ENCODE measurements at places on chromosomes 11 and 22.

GRCh38 chr11:101706541-101706940, 122.7 kb upstream of the TRPC6 start:
- DNase-seq = no peak

- DNase-seq = no peak
Measured at GRCh38 chr11:2134022-2135010, 4.9 kb downstream of the IGF2 start.

DNA sequence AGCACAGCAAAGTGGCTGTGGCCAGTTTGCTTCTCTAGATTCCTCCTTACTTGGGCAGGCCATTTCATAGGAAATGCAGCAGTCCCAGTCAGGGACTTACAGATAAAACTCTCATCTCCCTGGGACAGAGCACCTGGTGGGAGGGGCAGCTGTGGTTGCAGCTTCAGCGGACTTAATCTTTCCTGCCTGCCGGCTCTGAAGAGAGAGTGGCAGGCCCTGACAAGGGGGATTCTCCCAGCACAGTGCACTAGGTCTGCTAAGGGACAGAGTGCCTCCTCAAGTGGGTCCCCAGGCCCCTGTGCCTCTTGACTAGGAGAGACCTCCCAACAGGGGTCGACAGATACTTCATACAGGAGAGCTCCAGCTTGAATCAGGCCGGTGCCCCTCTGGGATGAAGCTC, 1649.1 kb downstream of the LRRC4C start:
- DNase-seq = no peak

- no peak for DNase-seq
Measured at GRCh38 chr11:105268404-105269062, 129.0 kb upstream of the CARD18 start.

- no peak for DNase-seq
Measured at GRCh38 chr22:43457002-43457401, 45.2 kb downstream of the MPPED1 start.

DNA sequence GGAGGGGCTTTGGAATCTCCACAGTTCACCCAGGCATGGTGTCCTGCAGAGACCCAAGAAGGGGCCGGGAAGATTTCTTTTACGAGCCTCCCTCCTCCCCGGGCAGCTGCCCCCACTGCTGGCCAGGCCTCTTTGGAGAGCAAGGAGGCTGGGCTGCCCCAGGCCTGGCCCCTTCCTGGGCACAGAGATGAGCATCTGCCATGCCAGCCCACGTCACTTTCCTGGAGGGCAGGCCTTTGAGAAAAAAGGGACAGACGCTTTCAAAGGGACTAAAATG, 60.5 kb upstream of the FGF3 start:
- no peak for DNase-seq

DNA sequence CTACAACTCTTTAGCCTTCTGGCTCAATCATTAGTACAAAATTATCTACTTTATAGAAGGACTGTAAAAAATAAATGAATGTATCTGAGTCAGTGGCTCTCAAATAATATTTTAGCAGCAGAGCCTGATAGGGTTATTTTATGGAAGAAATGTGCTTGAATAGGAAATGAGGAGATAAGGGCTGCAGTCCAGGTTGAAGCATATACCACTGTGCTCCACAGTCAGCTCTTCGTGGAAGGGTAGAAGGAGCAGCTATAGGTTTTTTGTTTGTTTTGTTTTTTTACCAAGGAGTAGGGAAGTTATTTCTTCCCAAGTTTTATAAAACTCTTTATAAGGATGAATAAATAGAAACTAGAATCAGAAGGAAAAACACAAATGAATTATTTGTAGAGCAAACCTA, 242.0 kb downstream of the DLG2 start:
- DNase-seq = no peak

DNA sequence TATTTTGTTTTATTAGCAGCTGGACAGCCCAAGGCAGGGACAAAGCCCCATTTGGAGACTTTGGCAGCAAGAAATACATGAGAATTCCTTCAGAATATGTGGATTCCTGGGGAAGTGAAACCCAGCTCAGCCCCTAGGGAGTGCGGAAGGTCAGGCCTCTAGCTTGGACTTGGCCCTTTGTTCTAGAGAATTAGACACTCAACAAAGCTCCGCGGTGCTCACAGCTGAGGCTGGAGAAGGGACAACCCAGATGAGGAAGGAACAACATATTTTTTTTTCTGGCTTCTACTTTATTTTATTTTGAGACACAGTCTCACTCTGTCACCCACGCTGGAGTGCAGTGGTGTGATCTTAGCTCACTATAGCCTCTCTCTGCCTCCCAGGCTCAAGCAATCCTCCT, 44.7 kb upstream of the SEPTIN5 start:
- no peak for DNase-seq

GRCh38 chr11:126718276-126718675, 282.3 kb downstream of the KIRREL3 start:
- DNase-seq = peak; percentile 25

- DNase-seq = peak; percentile 20
Measured at GRCh38 chr11:65505466-65506289, 6.8 kb downstream of the MALAT1 start.

DNA sequence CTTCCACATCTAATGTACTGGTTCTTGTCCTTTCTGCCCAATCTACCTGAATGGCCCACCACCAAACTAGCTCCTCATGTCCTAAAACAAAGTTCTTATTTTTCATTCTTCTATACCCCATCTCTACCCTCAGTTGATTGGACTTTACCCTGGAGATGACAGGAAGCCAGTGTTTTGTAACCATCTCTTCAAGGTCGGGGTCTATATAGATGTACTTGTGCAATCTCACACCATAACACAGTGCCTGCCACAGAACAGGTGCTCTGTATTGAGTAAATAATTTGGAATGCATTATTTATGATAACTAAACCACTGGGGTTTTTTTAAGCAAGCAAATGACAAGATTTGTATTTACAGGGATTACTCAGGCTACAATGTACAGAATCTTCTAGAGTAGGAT, 76.7 kb upstream of the FAM181B start:
- DNase-seq = no peak

GRCh38 chr11:15119352-15119751, 4.6 kb downstream of the INSC start:
- DNase-seq = no peak

GRCh38 chr11:117437791-117438130, 110.1 kb downstream of the CEP164 start:
- no peak for DNase-seq

DNA sequence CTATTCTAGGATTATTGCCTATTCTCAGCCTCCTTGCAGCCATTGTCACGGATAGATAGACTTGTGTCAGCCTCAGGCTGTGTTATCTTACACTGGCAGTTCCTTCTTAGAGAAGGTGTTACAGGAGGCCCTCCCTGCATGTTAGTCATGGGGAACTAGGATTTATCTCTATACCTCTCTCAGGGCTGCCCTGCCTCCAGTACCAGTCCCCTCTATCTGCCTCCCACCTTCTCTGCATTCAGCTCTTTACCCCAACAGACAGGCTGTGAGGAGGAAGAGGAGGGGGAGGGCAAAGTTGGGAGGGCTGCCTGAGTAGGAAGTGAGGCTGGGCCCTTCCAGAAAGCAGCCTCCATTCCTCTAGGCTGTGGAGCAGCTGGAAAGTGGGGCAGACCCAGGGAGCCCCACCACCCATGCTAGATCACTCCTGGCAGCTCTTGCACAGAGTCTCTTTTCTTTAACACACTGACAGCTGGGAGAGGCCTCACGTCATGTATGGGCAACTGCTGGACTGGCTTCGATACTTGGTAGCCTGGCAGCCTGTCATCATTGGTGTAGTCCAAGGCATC, 2.9 kb upstream of the IL18BP start:
- DNase-seq = no peak

GRCh38 chr11:15918212-15918611, 438.1 kb downstream of the SOX6 start:
- no peak for DNase-seq

GRCh38 chr11:86940122-86940777, 14.9 kb downstream of the FZD4 start:
- DNase-seq = no peak

GRCh38 chr22:31613286-31613903, 48.6 kb downstream of the PISD start:
- DNase-seq = no peak

DNA sequence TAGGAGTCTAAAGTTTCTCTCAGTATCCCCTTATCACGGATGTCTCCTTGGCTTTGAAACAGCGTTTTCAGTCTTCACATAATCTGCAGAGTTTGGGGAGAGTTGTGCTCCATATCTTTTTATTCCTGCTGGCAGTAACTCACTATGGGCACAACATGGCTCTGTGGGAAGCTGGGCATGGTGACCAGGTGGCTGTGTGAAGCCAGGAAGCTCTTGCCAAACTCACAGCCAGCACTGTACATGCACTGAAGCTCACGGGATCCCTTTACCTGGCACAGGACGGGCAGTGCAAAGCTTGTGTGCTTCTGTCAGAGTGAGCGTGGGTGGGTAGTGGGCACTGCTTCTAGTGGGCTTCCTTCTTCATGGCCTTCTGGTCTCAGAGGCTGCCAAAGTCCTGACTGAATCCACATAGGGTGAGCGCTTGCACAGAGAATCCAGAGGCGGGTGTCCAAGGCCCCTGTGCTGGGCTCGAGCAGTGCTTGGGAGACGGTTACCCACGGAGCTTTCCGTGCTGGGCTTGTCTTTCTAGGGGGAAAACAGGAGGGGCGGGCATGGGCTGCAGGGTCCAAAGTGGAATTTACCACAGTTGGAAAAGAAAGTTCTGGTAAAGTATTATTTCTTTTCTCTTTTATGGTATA, 10.8 kb upstream of the KDM4E start:
- no peak for DNase-seq

DNA sequence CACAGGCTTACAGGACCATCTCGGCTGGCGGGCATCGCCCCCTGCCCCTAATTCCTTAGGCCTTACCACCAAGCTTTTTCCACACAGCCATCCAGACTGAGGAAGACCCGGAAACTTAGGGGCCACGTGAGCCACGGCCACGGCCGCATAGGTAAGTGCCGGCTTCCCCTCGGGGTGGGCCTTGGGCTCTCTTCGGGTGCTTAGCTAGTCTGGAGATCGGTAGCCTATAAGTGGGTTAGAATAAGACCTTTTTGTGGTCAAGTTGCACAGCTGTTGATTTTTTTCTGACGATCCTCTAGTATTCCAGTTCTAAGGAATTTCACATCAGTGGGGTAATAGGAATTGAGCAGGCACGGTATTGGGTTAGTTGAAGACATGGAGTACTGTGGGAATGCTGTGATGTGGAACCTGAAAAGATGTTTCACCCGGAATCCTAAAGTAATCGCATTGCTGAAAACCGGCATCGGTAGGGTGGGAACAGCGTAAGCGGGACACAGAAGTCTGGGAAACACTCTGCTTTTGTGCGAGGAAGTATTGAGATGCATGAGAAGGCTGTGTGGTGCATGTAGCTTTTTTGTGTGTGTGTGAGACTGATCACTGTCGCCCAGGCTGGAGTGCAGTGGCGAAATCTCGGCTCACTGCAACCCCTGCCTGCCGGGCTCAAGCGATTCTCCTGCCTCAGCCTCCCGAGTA, 669 bp downstream of the RPL27A start:
- DNase-seq = no peak

DNA sequence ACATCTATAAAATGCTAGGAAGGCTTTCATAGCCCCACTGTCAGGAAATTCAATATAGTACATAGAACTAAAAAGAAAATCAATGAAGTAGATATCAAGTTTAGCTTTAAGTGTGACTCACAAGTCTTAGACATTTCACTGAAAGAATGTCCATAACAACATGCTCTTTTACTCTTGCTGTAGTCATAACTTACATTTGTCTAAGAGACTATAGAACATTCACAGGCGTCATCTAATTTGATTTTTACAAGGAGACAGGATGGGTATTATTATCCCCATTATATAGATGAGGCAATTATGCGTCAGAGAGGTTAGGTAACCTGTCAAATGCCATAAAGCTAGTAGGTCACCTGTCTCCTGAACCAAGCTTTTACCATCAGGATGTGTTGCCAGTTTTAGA, 36.9 kb downstream of the BDNF start:
- DNase-seq = no peak

- no peak for DNase-seq
Measured at GRCh38 chr11:44673688-44674087, 53.1 kb upstream of the TSPAN18 start.

GRCh38 chr11:10893714-10894151, 35.9 kb upstream of the ZBED5 start:
- no peak for DNase-seq

- no peak for DNase-seq
Measured at GRCh38 chr11:35477901-35478300, 47.5 kb downstream of the PAMR1 start.

GRCh38 chr11:46826310-46827044, 19.6 kb downstream of the CKAP5 start:
- peak; percentile 80 for DNase-seq

- no peak for DNase-seq
Measured at GRCh38 chr11:122714484-122714883, 59.0 kb downstream of the UBASH3B start.

GRCh38 chr11:27902981-27903624, 202.8 kb upstream of the BDNF start:
- DNase-seq = no peak

DNA sequence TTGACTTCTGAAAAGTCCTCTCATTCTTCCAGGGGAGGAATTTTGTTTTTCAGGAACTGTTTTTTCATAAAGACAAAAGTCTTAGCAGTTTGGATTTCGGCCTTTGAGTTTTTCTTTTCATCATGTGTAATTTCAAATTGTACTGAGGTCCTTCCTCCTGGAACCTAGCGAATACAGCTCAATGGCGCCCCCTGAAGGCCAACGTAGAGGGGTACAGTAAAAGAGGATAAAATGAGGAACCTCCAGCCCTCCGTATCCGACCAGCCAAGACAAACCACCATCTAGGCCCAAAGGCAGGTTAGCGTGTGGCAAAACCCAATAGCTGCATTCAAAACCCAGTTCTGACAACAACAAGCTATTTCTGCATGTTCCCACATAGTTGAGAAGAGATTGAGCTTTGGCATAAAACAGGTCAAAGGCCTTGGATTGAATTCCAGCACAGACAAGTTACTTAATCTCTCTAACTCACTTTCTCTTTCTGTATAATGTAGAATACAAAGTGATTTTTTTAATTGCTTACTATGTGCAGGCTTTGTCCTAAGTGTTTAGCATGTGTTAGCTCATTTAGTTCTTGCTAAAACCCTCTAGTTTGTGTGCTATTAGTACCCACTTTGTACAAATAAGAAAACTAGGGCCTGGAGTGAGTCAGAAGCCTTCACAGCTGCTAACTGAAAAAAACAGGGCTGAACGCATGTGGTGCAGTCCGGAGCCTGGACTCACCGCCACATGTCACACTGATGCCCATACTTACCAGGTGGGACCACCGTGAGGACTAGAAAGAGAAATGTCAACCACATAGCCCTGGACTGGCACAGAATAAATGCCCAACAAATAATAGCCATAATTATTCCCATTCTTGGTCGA, 43.2 kb upstream of the ETS1 start:
- peak; percentile 69 for DNase-seq

DNA sequence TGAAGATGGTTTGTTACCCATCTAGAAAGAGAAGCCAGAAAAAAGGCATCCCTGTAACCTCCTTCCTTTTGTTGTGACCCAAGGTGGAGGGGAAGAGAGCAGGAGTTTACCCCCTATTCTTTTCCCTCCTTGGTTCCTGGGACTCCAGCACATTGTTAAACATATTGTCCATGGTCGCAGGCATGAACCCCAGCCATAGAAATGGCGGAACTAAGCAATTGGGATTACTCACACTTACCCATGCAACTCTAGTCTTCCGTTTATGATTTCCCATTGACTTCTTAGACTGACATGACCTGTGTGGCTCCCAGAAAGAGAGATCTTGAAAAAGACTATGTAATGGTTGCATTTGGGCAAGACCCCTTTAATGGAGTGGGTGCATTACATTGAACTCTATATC, 45.4 kb downstream of the OR4C46 start:
- DNase-seq = no peak

All from ACHN (cell line).